ENCODE measurements at places on chromosomes 13 and 19.

DNA sequence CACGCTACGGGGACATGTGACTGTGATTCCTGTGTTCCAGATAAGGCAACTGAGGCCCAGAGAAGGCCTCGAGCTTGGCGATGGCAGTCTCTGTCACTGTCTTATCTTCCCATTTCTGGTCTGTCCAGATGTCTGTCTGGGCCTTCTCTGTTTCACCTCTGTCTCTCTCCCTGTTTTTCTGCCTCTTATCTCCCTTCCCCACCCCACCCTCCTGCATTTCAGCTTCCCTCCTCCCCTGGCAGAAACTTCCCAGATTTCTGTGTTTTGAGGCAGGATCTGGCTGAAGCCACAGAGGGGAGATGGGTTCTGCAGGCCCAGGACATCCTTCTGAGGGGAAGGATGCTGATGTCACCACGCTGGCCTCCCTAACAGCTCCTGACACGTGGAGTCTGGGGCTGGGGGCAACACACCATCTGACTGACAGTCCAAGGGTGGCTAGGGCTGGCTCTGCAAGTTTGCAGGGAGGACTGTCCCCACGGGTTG lies 14.4 kb downstream of the PAK4 start:
- DNase-seq, result no peak

GRCh38 chr13:101554420-101555125 lies 102.1 kb downstream of the ITGBL1 start:
- DNase-seq, result no peak

GRCh38 chr13:47146136-47146535 lies 249.3 kb upstream of the HTR2A start:
- DNase-seq, result no peak

DNA sequence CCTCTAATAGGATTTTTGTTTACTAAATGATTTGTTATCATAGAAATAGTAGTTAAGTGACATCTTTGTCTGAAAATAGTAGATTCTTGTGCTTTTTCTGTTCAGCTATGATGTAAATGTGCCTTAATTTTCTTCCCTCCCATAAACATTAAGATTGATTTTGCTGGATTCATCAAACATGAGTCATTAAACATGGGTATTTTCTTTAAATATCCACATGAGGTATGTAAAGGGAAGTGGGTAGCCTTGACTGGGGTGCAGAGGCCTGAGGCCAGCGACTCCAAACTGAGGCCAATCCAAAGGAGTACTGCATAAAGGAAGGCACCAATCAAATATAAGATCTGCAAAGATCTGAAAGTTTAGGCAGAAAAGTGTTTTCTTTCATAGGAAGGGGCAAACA lies 3.7 kb downstream of the ZNF136 start:
- DNase-seq, result no peak

GRCh38 chr13:71316792-71317363 lies 550.1 kb downstream of the DACH1 start:
- DNase-seq, result no peak

DNA sequence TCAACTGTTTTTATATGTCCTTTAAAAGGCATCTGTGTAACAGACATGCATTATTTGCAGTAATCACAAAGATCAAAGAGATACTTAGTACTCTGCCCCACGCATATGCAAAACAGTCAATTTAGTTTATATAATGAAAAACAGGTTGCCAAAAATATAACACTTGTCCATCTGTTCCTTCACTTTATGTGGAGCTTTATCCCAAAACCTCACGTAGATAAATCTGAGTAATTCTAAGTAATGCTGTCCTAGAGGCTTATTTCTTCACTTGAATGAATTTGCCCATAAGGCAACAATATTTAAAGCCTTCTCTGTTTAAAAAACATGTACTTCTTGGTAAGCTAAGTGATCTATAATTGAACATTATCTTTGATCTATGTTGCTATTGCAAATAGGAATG lies 20.3 kb upstream of the SLITRK6 start:
- DNase-seq, result no peak

DNA sequence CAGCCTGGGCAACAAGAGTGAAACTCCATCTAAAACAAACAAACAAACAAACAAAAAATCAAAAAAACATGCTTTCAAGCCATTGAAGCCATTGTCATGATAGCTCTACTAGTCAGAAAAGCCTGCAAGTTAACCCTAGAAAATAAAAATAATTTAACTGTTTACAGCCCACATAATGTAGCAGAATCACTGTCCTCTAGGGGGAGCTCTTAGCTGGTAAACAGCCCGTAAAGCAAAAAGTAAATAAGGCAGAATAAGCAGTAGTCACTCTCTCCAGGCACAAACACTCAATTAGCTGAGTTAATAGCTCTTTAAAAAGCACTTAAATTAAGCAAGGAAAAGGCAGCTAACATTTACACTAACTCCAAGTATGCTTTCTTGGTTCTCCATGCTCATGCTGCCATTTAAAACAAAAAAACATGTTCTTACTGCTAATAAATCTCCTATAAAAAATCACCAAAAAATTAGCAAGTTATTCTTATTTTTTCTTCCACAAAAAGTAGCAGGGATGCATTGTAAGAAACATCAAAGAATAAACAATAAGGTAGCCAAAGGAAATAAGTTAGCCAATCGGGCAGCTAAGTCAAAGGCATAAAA lies 11.3 kb downstream of the LILRB4 start:
- peak; percentile 21 for DNase-seq

DNA sequence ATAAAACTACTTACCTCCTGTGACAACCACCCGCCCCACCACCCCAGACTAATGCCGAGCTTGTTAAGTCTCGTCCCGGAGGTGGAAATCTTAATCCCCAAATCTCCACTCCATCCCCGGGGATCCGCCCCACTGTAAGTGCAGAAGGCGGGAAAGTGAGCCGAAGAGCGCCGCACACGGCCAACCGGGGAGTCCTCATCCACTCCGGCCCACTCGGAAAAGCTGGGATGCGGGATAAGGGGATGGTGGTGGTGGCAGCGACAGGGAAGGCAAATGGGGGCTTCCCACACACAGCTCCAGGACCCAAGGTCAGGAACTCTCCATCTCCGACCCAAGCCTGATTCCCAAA lies 621 bp downstream of the FBL start:
- DNase-seq, result no peak

DNA sequence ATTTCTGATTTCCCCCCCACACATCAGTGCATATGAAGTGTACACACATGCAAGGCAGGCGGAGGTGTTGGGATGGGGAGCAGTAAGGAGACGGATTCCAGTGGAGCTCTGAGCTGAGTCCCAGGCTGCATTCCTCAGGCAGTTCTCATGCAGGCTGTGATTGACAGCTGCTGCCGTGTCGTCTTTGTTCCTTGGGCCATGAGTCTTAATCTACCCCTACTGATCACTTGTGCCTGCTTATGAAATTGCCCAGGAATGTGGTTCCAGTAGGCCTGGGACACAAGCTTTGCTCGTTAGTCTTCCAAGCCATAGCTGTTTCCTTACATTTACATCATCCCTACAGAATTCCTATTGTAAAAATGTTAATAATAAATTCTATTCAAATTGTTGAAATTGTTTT lies 1241.9 kb downstream of the UQCRFS1 start:
- DNase-seq, result no peak

DNA sequence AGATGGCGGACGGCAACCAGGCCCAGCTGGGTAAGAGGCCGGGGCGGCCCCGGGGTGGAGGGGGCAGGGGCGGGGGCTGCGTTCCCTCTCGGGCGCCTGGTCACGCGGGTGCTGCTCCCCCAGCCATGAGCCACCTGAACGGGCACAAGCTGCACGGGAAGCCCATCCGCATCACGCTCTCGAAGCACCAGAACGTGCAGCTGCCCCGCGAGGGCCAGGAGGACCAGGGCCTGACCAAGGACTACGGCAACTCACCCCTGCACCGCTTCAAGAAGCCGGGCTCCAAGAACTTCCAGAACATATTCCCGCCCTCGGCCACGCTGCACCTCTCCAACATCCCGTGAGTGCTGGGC lies 11.1 kb downstream of the PTBP1 start:
- no peak for DNase-seq

GRCh38 chr19:18128044-18128443 lies 24.9 kb upstream of the PIK3R2 start:
- no peak for DNase-seq

DNA sequence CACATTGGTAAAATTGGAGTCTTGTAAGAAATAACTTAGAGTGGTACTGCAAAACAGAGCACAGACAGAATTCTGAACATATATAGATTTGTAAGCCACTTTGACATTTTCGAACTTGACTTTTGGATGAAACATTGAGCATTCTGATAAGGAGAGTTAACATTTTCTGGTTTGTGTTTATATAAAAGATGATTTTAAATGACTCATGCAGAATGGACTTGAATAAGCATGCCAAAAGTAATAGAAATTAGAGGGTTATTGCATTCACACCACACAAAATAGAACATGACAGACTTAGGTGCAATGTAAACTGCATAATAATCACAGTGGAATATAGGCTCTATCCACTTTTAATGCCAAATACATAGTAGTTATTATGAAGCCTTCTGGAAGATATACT lies 507.0 kb downstream of the DACH1 start:
- no peak for DNase-seq
